Posterior vena cava (tissue), 2 donors: ENCODE measurements at places on chromosomes 5 and 9.

DNA sequence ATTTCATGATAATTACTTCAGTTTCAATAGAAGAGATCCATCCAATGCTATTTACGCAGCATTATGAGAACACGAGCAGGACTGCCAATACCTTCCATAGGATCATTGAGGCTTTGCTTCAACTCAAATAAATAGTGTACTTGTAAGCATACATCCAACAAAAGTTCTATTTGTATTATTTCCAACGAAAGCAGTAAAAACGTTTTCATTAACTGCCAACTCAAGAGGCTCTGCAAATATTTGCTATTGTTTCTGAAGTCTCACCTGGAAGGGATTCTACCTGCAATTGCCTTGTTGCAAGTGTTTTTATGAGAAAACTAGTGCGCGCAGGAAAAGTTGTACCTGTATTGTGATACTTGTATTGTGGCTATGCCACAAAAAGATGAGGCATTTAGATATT, 11.0 kb upstream of the GNPDA1 start:
- DNase-seq, result no peak

GRCh38 chr5:159216454-159216853, 7.1 kb upstream of the RNF145 start:
- no peak for DNase-seq

GRCh38 chr5:90549729-90550275, 8.8 kb upstream of the ADGRV1 start:
- DNase-seq, result no peak

DNA sequence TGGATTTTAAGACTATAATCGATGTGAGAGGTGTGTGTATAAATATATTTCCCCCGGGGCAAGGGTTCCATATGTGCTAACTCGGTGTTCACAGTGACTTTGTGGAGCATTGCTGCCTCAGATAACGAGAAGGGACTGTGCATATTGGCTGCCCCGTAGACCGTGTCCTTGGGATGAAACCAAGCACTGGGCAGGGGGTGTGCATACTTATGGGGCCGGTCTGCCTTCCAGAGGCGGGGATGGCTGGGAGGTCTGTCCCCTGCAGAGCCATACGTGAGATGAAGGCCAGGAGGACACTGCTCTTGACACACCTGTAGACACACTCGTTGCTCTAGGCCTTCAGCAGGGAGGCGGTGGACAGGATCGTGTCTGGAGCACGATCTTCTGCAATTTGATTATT, 56.0 kb upstream of the ZNF354A start:
- DNase-seq, result peak; percentile 30

DNA sequence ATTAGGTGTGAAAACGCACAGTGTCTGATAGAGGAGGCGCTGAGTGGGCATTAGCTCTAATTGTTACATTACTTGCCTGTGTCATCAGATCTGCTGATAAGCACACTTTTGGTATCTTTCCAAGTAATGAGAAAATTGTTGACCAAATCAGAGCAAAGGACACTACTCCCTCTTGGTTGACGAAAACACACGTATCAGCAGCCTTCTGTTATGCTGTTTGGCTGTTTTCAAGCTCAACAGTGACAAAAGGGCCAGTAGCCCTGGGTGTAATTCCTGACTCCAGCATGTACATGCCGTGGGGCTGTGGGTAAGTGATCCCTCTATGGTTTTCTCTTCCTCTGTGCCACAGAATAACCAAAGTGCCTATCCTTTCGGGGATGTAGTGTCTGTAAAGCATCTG, 151.4 kb downstream of the AUH start:
- no peak for DNase-seq

- no peak for DNase-seq
Observed at GRCh38 chr5:40733434-40733833, 22.3 kb downstream of the TTC33 start.

DNA sequence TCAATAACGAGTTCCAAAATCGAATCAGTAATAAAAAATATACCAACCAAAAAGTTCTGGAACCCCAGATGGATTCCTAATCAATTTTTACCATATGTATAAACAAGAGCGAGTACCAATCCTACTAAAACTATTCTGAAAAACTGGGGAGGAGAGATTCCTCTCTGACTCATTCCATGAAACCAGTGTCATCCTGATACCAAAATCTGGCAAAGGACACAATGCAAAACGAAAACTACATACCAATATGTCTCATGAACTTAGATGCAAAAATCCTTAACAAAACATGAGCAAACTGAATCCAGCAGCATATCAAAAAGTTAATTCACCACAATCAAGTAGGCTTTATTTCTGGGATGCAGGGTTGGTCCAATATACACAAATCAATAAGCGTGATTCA, 30.5 kb upstream of the MACIR start:
- no peak for DNase-seq

DNA sequence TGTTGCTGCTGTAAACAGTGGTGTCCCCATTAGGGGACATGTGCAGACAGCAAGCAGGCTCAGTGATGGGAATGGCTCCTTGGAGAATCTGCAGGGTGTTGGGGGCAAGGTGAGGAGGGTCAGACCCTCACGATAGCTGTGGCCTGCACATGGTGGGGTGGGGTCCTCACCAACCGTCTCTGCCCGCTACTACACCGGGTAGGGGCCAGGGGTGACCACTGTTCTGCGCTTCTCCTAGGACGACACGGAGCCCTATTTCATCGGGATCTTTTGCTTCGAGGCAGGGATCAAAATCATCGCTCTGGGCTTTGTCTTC, 4.9 kb downstream of the CACNA1B start:
- DNase-seq, result no peak

GRCh38 chr5:86917117-86917579, 299.4 kb downstream of the COX7C start:
- no peak for DNase-seq
